ENCODE measurements at places on chromosomes 2 and 18.

GRCh38 chr2:105822186-105822585 is 77.5 kb downstream of the NCK2 start:
- peak; percentile 65 for DNase-seq

GRCh38 chr18:59011786-59012185 is 127.9 kb upstream of the SEC11C start:
- DNase-seq = no peak

DNA sequence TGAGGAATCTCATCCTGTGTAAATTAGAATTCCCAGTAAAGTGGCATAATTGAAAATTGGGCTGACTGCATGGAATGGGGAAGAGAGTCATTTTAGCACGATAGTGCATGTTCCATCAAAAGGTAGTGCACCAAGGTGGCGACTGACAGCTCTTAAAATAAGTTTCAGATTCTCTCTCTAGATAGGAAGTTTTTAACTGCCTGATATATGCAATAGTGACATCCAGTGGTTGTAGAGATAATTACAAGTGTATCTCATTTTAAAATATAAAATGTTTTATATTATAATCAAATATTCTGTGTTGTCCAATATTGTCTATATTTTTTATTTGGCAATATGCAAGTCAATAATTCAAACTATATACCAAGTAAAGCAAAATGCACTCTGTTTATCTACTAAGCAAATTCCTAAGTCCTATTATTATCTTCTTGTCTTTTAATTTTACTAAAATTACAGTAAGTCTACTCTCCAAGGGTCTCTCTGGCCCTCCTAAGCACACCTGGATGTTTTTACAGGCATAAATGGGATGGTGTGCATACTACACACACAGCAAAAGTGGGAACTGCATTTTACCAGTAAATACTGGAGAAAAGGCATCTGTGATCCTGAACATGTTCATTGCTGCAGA is 397.7 kb upstream of the HNRNPA3 start:
- DNase-seq = peak; percentile 27

DNA sequence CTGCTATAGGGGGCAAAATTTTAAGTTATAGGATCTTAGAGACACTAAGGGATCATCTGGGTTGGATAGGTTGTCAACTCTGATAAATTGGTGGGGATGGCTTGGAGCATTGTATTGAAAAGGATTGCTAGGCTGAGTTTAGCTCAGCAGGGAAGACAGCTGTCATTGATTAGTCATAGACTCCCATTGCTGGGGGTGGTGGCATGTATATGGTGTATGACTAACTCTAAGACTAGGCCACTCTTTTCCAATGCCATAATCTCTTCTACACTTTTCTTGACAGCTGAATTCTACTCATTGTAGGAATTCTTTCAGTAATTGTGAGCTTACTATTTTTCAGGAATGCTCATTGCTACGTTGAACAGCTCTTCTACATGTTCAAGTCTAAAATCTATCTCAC is 81.3 kb upstream of the PELI1 start:
- DNase-seq = peak; percentile 76

GRCh38 chr2:7835693-7836680 is 845.9 kb upstream of the ID2 start:
- DNase-seq = peak; percentile 34

- DNase-seq = no peak
Observed at GRCh38 chr2:82508702-82509101, 1950.4 kb downstream of the SUCLG1 start.

GRCh38 chr2:69013840-69014821 is 1.2 kb downstream of the ANTXR1 start:
- no peak for DNase-seq

DNA sequence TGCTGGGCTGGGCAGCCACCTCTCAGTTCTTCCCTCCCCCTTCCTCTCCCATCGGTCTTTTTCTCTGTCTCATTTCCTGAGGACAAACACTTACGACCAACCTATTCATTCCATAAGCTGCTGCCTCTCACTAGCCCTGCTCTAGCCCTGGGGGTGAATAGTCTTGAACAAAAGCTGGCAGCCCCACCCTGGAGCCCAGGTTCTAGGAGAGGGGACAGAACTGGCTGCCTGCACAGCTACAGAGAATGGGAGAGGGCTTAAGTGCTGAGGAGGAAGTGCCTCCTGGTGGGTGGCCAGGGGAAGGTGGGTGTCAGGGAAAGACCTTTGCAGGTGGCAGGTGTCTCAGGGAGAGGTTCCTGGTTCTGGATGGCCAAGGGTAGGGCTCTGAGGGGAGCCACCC is 22.8 kb downstream of the ANO7 start:
- DNase-seq = no peak

GRCh38 chr18:59897321-59897954 is 2.4 kb upstream of the PMAIP1 start:
- no peak for DNase-seq

DNA sequence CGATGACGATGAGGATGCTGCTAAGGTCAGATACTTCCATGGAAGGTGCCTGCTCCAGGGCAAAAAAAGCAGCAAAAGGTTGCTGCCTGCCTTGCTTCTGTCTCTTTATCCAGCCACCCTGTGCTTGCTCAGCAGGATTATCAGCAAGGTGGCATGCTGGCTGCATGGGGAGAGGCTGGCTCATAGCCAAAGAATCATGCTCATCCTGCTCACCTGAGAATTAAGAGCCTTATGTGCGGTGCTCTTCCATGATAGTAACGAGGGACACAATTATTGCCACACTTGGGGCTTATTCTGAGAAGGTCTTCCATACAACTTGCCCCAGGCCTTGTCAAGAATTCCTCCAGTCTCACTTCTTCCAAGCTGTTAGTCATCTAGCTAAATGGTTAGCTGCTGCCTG is 60.4 kb upstream of the SEC11C start:
- no peak for DNase-seq

DNA sequence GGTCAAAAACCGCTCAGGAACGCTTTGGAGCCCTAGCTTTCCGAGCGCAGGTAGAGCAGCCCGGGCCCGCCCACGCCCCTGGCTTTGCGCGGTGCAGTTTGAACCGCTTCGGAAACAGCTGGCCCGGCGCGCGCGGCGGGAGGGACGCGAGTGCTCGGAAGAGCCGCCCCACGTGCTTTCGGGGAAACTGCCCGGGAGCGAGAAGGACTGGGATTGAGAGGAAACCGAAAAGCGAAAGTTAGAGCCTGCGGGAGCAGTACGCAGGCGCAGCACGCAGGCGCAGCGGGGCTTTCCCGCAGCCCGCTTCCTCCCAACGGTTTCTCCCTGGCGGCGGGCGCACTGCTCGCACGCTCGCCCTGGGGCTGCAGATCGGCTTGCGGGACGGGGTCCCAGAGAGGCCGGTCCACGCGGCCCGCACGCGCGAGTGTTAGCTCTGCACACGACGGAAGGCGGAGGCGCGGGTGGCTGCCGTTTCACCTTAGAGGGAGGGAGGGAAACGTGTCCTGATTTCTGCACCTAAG is 6.3 kb upstream of the STAT1 start:
- DNase-seq = peak; percentile 98

- DNase-seq = no peak
Observed at GRCh38 chr2:120578576-120579352, 156.9 kb upstream of the GLI2 start.

DNA sequence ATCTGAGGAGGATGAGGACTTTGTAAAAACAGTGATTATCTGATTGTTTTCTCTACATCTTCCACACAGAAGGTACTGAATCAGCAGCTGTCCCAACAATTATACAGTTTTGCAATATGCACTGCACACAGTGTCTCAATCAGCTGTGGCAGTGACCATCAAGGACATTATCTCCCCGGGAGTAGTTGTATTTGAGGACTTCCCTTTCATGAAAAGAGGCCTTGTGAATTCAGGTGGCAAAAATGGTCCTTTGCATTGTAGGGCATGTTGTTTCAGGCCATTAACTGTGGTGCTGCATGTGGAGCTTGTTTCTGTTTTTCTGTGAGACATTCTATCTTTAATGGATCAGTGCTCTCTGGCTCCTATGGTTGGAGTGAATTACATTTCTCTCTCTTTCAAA is 779.4 kb upstream of the FSHR start:
- no peak for DNase-seq

GRCh38 chr18:25827228-25827627 is 263.2 kb downstream of the SS18 start:
- no peak for DNase-seq

DNA sequence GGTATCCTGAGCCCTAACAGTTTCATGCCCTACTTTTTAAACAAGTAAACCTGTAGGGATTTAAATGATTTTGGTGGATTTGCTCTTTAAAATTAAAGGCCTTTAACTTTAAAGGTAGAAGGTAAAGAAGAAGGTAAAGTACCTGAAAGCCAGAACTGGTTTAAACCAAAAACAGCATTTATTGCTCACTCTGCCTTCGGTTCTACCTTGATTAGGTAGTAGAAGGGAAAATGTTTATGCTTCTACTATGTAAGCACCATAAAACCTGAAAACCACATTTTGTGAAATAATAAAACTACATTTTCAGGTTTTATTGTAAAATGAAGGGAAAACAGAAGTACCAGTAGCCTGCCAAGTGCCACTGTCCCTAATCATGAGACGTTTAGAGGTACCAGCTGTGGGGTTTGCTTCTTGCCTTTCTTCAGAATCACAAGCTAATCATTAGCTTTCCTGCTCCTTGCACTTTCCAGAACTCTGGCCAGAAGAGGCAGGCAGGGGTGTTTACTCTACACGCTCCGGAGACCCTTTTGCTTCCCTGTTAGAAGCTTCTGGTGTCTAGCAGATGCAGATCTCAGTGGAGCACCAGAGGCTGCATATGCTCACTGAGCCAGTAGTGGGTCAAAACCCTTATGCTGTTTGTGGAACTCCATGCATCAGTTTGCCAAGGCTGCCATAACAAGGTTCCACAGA is 33.3 kb downstream of the RPIA start:
- DNase-seq = no peak
